ENCODE measurements at places on chromosomes 1 and 21.

GRCh38 chr1:14661222-14661621 is 62.7 kb downstream of the KAZN start:
- no peak for DNase-seq

GRCh38 chr1:91617285-91617765 is 116.7 kb downstream of the CDC7 start:
- DNase-seq, result no peak

GRCh38 chr1:6587261-6588005 is 7.6 kb downstream of the ZBTB48 start:
- DNase-seq, result no peak

DNA sequence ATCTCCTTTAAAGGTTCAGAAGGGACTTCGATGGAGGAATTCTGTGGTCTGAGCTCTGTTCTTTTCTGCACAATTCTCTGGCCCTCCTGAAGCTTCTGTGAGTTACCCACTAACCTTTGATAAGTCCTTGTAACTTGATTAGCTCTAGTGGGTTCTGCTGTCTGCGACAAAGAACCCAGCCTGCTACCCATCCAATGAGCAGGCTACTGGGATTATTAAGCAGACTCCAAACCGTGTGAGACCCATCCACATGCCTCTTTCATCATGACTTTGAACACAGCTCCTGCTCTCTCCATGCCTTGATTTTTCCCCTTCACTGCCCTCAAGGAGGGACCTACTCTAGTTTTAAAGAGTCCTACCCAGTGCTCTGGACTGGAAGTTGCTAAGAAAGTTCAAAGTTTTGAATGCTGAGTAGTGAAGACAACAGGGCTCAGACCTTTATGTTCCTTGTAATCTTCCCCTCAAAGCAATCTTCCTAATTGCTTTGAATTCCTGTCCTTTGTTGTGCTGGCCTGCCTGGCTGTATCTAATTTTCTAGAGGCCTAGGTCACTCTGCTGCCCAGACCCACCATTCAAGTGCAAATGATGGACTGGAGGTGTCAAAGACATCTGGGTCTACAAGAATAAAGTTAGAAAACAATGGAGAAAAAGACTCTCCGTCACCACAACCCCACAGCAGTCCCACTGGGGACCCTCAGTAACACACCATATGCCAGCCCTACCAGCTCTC is 146.9 kb downstream of the RHOU start:
- no peak for DNase-seq

DNA sequence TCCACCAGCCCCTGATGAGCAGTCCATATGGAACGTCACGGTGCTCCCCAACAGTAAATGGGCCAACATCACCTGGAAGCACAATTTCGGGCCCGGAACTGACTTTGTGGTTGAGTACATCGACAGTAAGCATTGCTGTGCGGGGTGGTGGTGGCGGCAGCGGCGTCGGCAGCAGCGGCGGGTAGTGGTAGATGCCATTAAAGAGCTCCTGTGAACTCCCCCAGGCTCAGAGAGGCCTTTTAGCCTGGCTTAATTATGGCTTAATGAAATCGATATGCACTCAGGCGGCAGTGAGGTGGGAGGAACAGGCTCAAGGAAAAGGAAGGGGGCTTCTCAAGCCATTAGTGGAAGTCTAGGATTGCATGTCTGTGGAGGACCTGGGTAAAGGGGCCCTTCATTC is 41.9 kb upstream of the CNTN2 start:
- no peak for DNase-seq

GRCh38 chr1:162458236-162458635 is 39.4 kb upstream of the UHMK1 start:
- DNase-seq, result no peak

DNA sequence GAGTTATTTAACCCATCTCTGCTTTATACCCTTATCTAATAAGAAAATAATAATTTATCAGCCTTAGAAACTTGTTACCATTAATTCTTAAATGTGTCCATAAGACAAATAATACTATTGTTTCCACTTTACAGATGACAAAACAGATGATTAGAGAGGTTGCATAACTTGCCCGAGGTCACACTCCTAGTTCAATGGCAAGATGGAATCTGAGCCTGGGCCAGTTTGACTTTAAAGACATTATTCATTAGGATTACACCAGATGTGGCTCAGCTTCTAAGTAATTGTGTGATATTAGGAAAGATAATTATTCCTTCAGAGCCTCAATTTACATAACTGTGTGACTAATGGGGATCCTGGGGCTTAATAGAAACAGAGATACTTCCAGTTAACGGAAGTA is 42.3 kb upstream of the KCNK2 start:
- DNase-seq, result no peak

DNA sequence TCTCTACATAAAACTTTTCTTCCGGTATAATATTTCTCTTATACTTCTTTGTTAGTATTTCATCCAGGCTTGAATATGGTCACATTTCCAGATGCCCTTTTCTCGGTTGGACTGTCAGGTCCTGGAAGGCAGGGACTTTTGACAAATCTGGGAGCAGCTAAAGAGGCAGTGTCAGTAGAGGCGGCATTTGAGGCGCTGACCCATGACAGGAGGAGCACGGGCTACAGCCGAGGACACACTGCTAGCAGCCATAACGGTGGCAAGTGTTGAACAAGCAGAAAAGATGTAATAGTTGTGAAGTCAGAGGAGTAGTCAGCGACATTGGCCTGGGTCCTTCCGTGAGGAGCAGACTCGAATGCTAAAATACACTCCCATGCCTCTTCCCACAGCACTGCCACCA is 14.5 kb upstream of the NRIP1 start:
- no peak for DNase-seq

GRCh38 chr1:9657521-9658032 is 6.0 kb downstream of the PIK3CD start:
- no peak for DNase-seq

GRCh38 chr1:245380790-245381535 is 226.2 kb downstream of the KIF26B start:
- DNase-seq, result peak; percentile 40

DNA sequence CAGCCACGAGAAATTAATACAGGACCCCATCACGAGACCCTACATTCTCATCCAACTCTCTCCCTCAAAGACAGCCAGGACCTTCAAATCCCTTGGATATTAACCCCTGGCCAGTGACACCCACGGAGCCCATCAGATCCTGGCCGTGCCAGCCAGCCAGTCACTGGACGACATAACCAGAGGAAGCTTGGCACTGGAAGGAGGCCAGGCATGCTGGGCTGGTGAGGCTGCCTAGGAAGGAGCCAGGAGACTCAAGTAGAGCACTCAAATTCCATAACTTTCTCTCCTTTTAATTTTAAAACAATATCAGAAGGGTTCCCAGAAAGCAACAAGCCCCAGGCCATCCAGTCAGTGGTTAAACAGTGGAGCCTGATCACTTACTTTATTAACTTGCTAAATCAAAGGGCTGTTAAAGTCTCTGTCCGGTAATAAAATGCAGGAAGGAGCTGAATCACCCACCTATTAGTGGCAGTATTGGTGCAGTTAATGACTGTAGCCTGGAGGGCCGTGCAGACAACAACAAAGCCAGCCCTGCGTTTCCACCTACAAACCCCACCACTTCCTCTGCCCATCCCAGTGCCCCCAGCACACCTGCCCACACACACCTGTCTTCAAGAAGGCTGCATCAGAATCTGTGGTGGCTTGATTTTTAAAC is 78.0 kb downstream of the HIVEP3 start:
- peak; percentile 16 for DNase-seq

DNA sequence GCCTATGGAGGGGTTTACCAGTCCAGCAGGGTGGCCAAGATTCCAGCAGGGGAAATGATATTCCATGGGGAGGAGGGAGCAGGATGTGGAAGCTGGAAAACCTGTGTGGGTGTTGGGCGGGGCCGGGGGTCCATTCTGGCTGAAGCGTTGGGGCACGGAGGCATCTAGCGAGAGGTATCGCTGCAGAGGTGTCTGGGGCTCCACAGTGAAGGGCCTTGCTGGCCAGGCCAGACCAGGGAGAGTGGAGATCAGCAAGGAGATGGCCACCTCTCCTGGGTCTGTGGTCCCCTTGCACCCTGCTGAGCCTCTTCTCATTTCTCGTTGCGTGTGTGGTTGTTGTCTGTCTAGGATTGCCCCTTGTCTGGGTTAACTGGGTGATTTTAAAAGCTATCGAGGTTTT is 6.2 kb downstream of the COQ8A start:
- DNase-seq, result no peak

DNA sequence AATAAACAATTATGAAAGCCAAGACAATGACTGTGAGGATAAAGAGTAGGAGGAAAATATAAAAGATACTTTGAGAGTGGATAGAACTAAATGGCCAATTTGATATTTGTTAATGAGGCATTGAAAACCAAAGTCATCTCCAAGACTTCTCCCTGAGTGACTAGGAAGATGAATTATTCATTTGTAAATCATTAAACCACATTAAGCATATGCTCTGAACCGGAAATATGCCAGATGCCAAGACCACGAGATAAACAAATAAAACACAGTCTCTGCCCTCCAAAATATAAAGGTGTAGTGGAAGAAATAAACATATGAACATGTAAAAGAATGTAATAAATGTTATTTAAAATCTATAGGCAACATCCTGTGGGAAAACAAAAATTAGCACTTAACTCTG is 78.8 kb downstream of the MRPL39 start:
- DNase-seq, result peak; percentile 45

GRCh38 chr1:181317261-181317930 is 165.9 kb upstream of the CACNA1E start:
- DNase-seq, result no peak

GRCh38 chr21:35922618-35923017 is 137.7 kb downstream of the SETD4 start:
- DNase-seq, result peak; percentile 20

DNA sequence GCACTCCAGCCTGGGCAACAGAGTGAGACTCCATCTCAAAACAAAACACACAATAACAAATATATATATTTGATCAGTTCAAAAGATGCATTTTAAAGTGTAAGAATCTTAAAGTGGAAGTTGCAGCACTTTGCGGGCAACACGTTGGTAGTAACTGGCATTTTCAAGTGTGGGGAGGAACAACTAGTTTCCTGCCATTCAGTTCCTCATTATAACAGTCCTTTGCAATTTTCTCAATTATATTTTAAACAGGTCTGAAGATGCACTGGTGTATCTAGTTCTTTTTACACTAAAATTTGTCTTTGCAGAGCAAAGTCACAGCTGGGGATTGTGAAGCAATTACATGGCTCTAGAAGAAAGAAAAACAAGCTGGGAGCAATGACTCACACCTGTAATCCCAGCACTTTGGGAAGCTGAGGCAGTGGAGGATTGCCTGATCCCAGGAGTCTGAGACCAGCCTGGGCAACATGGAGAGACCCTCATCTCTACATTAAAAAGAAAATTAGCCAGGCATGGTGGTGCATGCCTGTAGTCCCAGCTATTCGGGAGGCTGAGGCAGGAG is 25.3 kb downstream of the RRAGC start:
- DNase-seq, result no peak

GRCh38 chr21:39066829-39067780 is 116.1 kb downstream of the PSMG1 start:
- no peak for DNase-seq

- DNase-seq, result peak; percentile 81
Measured at GRCh38 chr1:163227126-163227525, 24.4 kb upstream of the RGS5 start.

- no peak for DNase-seq
Measured at GRCh38 chr21:25944672-25945213, 210.0 kb downstream of the GABPA start.

DNA sequence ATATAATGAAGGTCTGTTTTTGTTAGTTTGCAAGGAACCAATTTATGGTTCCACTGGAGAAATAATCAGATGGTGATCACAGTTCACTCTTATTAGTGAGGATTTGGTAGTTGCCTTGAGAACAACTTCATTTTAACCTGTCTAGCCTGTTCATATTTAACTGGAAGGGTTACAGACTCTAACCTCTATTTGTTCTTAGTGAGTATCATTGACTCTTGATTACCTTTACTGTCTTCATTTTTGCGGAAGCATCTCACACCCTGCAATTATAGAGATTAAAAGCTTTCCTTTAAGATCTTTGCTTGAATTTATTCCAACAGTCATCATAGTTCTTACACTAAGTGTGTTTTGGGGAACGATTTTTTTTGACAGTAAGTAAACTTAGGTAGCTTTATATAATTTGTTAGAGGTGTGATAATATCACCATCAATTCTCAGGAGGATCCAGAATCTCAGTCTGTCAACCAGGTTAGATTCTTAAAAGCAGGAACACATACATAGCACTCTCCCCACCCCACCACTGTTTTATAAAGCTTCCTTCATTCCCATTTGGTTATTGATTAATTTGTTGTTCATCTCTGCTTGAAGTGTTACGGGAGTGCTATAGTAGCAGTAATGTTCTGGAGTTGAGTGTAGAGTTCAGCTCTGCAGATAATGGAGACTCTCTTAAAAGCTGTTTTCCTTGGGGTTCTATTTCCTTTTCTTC is 30.1 kb downstream of the B3GALT2 start:
- no peak for DNase-seq

DNA sequence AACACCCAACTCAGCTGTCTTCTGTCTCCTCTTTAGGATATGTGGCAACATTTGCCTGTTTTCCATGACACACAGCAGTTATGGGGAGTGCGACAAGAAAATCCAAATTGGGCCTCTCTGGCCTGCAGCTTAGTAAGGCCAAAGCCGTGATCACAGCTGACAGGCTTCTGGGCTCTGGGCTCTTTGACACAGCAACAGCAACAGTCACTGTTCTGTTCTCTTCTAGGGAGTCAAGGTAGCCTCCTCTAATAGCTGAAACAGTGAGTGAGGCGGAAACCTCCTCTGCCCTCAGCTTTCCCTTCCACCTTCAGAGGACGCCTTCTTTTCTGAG is 19.0 kb downstream of the CLCA1 start:
- no peak for DNase-seq

DNA sequence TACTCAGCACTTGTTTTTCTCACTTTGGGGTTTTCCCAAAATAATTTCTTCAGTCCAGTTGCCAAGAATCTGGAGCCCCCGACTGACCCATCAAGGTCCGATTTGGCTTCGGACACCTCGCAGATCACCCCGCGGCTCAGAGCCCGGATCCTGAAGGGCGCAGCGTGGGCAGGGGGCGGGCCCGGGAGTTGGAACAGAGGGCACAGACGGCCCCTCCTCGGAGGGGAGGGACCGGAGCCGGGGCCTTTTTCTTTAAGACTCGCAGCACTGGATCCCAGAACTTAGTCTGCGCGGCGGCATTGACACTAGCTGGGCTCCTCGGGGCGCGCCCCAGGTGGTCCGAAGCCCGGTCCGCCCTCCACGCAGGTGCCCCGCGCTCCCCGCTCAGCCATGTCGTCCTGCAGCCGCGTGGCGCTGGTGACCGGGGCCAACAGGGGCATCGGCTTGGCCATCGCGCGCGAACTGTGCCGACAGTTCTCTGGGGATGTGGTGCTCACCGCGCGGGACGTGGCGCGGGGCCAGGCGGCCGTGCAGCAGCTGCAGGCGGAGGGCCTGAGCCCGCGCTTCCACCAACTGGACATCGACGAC is at the start of gene CBR3:
Gene CBR3 (plus strand): TSS at position 277 of the 588 bp plus-strand sequence. CDS start 114 bp downstream, at position 391.
- DNase-seq, result peak; percentile 72

- no peak for DNase-seq
Measured at GRCh38 chr1:118039170-118039569, 109.6 kb downstream of the WDR3 start.

DNA sequence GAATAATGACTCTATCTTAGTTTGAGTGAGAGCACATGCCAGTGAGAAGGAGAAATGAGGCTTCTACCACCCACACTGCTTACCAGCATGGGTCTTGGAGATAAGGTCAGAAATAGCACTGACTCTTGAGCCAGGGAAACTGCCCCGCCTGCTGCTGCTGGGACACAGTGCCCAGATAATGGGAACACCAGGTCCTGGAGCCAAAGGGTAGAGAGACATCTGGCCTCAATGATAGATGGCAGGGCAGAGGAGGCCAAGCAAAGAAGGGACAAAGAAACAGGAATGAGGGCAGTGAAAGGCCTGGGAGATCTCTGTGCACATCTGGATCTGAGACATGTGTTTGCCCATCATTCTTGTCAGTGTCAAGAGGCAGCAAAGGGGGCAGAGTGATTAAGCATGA is 97.4 kb downstream of the MIS18A start:
- DNase-seq, result no peak
